DND-41 (cell line): ENCODE measurements at places on chromosomes 11 and 22.

DNA sequence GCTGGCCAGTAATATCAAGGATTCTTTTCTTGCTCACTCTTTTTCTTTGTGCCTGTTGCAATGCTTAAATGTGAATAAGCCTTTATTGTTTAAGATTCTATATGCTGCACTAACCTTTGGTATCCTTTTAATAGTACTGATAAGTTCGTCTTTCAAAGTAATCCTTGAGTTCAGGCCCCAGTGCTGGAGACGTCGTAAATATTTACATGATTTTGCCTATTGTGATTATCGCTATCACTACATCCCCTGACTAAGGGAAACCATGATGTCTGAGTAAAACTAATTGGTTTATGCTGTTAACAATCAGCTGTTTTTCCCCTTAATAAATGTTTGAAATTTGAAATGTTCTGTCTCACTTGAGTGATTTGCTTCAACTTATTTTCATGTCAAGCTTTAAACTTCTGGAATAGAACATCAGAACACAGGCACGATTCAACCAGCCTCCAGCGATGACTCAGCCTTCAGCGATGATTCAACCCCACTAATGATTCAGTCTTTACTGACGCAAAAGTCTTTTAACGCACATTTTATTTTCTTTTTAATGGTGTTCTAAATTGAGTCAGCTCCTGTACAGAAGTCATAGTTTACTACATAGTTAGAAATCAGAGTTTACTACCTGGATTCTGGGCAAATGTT, 3.9 kb downstream of the HTATIP2 start:
- DNase-seq, result no peak

GRCh38 chr11:22190827-22191463, 1.9 kb upstream of the ANO5 start:
- DNase-seq, result no peak

- no peak for DNase-seq
Observed at GRCh38 chr22:48748860-48749554, 1078.7 kb downstream of the BRD1 start.

DNA sequence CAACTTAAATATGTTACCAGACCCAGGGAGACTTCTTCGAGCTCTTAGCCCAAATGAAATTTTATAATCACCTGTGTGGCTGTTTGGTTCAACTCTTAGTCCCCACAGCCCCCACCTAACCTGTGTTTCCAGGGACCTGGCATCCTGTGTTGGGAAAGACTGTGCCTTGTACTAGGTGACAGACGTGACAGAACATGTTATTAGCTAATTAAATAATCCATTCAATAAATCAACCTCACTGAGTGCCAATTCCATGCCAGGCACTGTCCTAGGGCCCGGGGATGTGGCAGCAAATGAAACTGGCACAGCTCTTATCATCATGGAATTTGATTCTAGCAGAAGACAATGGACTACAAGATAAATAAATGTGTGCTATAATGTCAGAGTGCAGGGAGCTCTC, 431.9 kb downstream of the MIAT start:
- DNase-seq, result no peak

- DNase-seq, result no peak
Observed at GRCh38 chr11:123194337-123195187, 486 bp downstream of the CLMP start.

GRCh38 chr11:60633645-60634044, 65.8 kb upstream of the MS4A8 start:
- DNase-seq, result peak; percentile 41

DNA sequence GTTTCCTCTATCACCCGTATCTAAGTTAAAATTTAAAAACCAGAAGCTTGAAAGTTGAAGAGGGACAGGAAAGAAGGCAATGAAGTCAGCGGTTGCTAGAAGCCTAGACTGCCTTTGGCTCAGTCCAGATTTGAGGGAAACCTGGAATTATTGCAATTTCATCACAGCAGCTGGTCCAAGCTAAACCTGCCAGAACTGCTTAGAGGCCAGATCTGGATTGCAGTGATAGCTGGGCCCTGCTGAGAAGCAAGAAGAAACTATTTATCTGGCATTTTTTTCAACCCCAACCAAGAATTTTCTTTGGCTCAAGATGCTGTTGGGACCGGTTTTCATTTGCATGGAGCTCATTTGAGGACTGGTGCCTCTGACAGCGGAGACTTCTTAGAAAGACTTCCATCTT, 121.5 kb upstream of the TEAD1 start:
- no peak for DNase-seq

GRCh38 chr11:72635309-72635915, 38.8 kb downstream of the PDE2A start:
- DNase-seq, result no peak

DNA sequence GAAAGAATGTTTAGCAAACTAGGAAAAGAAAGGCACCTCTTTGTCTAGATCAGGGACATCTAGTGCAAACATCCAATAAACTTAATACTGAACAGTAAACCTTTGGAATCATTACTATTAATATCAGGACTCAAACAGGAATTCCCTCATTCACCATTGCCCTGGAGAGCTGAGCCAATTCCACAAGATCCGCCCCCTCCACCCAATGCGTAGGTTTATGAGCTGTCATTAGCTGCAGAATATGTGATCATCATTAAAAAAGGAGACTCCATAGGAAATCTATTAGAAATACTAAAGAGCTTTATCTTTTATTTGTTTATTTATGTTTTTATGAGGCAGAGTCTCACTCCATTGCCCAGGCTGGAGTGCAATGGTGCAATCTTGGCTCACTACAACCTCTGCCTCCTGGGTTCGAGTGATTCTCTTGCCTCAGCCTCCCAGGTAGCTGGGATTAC, 5.5 kb downstream of the IL17REL start:
- DNase-seq, result no peak

GRCh38 chr22:31055117-31055634, 25.9 kb upstream of the SMTN start:
- DNase-seq, result no peak

GRCh38 chr11:13010749-13011465, 1.8 kb downstream of the RASSF10 start:
- no peak for DNase-seq

DNA sequence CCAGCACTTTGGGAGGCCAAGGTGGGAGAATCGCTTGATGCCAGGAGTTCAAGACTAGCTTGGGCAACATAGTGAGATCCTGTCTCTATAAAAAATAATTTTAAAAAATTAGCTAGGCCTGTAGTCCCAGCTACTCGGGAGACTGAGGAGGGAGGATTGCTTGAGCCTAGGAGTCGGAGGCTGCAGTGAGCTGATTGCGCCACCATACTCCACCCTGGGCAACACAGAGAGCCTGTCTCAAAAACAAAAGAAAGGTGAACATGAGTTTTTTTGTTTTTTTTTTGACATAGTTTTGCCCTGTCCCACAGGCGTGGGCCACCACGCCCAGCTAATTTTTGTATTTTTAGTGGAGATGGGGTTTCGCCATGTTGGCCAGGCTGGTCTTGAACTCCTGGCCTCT, 17.6 kb downstream of the MED15 start:
- no peak for DNase-seq

- DNase-seq, result no peak
Observed at GRCh38 chr11:74203966-74204365, 32.9 kb downstream of the PPME1 start.

DNA sequence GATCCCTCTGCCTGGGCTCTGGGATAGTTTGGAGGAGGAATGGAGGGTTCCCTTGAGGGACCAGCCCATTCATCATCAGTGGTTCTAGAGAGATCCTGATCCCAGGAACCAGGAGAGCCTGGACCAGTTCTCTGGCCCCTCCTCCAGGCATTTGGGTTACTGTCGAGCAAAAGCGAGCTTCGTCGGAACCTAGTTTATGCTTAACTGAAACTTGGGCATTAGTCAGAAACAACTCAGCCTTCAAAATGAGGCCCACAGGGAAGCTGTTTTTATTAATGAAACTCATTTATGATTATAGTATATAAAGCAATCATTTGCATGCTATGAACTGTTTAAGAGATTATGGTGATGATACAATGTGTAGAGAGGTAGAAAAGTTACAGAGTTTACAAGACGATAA, 61.4 kb downstream of the LIF start:
- DNase-seq, result no peak

DNA sequence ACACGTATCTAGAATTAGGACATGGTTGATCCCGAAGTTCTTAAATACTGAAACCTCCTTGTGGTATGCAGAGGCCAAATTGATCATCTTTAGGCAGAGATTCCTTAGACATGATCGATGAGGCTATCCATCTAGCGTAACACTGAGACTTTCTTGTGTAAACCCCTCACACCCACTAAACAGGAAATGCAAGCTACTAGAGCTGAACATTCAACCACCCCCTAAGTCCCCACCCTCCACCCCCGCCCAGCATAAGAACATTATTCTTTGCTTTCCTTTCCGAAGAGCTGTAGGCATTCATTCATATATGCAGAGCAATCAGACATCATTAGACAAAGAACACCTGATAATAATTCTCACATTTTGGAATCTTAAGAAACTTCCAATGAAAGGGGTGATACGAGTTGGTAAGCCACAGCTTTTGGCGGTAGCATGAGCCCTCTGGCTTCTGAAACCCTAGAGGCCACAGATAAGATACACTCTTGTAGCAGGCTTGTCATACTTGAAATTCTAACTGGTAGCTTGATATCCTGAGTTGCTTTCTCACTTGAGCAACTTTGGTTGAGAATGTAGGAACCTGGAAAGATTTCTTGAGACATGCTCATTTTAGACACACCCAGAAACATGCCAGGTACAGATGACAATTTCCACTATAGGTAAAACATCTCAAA, 42.2 kb downstream of the FLI1 start:
- DNase-seq, result no peak

- DNase-seq, result no peak
Observed at GRCh38 chr11:77125695-77126094, 2.4 kb upstream of the MYO7A start.

- DNase-seq, result no peak
Observed at GRCh38 chr11:75273411-75274391, 33.1 kb downstream of the TPBGL start.

GRCh38 chr11:59754494-59754858, 700 bp upstream of the STX3 start:
- DNase-seq, result peak; percentile 26

DNA sequence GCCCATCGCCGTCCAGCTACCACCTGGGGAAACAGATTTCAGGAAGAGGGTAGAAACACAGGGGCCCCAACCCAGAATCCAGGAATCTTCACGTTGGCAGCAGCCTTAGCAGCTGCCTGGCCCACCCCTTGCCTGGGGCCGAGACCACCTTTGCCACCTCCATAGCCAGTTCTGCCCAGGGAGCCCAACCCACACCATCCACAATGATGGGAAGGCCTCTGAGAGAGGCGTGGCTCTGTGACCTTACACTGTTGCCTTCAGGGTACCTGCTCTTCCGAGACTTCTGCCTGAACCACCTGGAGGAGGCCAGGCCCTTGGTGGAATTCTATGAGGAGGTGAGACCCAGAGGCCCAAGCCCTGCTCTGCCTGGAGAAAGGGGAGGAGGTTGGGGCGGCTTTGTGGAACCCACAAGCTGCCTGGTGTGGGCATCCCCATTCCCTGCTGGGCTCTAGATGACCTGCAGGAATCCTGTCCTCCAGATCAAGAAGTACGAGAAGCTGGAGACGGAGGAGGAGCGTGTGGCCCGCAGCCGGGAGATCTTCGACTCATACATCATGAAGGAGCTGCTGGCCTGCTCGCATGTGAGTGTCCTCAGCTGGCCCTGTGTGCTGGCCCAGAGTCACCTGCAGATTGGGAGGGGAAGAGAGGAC, 10.0 kb upstream of the ANKRD13D start:
- DNase-seq, result no peak

DNA sequence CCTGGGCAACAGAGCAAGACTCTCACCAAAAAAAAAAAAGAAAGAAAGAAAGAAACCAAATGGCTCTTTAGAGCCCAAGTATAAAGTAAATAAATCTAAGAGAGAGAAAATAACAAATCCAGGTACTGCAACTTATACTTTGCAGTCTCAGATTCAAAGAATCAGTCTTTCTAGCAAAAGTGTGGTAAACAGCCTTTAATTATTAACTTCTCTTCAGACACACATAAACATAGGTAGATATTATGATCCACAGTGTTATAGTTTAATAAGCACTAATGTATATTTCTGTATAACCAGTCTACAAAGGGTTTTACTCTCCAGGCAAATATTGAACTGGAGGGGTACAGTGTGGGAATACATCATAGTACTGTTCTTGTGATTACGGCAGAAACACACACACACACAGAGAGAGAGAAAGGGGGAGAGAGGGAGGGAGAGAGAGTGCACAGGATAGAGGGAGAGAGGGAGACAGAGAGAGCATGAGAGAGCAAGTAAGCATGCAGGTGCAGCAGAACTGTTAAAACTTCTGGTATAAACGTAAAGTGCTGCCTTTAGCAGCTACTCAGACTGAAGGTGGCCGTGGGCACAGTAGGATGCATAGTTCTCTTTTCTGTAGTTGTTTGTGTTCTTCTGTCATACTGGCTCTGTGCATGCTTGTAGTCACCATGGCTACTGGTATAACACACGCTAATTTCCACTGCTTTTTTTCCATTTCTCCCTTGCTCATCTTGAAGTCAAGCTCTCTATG, 32.3 kb downstream of the MTMR2 start:
- DNase-seq, result no peak

DNA sequence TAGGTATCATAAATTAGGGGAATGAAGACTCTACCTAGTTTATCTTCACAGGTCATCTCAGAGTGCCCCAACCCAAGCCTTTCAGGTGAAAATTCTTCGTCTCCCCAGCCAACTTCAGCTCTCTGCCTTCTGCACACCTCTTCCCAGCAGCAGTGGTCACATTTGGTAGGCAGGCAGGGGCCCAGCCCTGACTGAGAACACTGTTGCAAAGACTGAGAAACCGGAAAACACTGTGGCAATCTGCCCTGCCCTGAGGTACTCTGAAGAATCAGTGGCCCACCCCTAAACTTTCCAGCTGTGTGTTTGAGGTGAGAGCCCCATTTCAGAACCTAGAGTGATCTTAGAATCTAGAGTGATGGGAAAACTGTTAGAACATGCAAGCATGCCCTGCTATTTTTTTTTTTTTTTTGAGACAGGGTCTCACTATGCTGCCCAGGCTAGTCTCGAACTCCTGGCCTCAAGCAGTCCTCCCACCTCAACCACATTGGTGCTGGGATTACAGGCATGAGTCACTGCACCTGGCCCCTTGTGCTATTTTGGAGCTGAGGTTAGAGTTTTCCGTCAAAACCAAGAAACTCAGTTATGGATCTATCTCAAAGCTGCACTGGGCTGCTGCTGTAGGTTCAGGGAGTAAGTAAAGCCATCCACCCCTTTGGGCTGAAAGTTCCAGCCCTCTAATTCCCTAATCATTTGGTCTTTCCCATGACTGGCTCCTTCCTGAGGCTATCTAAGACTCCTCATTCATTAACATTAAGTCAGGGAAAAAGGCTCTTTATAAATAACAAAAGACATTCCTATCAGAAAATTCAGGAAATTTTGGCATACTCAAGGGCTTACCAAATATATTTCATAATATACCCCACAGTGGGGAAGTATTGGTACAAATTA, 1.7 kb upstream of the LDHA start:
- DNase-seq, result no peak

- DNase-seq, result no peak
Observed at GRCh38 chr11:37718431-37718999, 1120.5 kb upstream of the RAG2 start.
